ENCODE measurements at places on chromosomes 2 and 18. TPM values are rescaled to one million over a fixed set of nuclear protein-coding genes. Genes with fewer than 3 reads are reported as not detected.

GRCh38 chr18:76412818-76413565 lies 82.0 kb downstream of the ZNF516 start:
- no peaks in the 10 kb centered on the region for H3K4me1 ChIP-seq
- DNase-seq, result no peak
- no peak overlapping the region for H3K27ac ChIP-seq
- no peaks in the 10 kb centered on the region for H3K27me3 ChIP-seq
- no peak overlapping the region for H3K4me3 ChIP-seq
- no peaks in the 10 kb centered on the region for H3K36me3 ChIP-seq

GRCh38 chr2:54673501-54673998 lies 49.9 kb upstream of the EML6 start:
- no peak overlapping the region for H3K27ac ChIP-seq
- H3K36me3 ChIP-seq, result peaks cover 9% of the 10 kb centered on the region
- H3K4me3 ChIP-seq, result peak overlapping the region; percentile 39
- H3K4me1 ChIP-seq, result peaks cover 23% of the 10 kb centered on the region

DNA sequence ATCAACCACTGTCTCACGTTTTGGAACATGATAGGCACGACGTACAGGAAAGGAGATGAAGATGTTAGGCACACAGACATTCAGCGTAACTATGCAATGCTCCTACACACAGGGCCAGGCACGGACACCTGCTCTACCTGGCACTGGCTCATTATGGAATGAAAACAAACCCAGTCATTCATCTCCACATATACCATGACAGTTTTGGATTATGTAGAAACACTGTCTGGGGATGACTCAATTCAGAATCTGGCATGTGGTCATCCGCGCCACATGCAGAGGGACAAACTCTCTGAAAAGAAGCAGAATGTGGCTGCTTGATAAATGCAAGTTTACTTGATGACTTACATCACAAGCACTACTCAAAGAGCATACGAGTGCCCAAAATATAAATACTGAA lies 29.5 kb upstream of the NFU1 start:
- no peak overlapping the region for H3K27ac ChIP-seq
- no peaks in the 10 kb centered on the region for H3K27me3 ChIP-seq
- H3K4me1 ChIP-seq, result no peaks in the 10 kb centered on the region
- no peak overlapping the region for H3K4me3 ChIP-seq

DNA sequence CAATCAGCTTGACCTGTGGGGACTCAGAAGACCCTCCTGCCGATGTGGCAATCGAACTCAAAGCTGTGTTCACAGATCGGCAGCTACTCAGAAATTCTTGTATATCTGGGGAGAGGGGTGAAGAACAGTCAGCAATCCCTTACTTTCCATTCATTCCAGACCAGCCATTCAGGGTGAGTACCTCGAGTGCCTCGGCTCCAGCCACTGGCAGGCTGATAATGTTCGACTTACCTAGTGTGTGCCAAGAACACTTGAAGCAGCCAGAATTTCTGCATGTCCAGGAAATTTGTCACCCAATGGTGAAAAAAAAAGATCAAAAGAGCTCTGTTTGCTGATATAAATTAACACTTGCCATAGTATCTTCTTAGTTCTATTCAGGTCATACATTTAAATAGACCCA lies 2.3 kb downstream of the LGALSL start:
- DNase-seq, result no peak
- H3K4me3 ChIP-seq, result no peak overlapping the region
- peaks cover 5% of the 10 kb centered on the region for H3K4me1 ChIP-seq
- no peak overlapping the region for H3K27ac ChIP-seq
- no peaks in the 10 kb centered on the region for H3K27me3 ChIP-seq

DNA sequence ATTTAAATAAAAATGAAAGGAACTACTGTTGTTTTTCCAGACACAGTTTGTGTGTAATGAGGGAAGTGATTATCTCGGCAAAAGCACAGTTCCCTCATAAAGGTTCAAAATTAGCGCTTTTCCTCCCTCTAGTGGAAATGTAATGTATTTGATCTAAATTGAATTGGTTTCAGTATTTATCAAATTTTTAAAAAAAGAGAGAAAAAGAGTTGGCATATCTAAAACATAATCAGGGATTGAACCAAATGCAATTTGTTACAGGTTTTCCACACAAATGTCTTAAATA lies 37.5 kb downstream of the CMPK2 start:
- H3K4me3 ChIP-seq, result no peak overlapping the region
- no peak for DNase-seq
- H3K36me3 ChIP-seq, result no peaks in the 10 kb centered on the region
- H3K27ac ChIP-seq, result no peak overlapping the region

The NDC80 gene
- total RNA-seq, result 3.9 TPM

The NEU2 gene
- total RNA-seq, result not detected

The ACKR3 gene
- 7.1 TPM for total RNA-seq

The GPR155 gene
- total RNA-seq, result 17.6 TPM

The ITGB6 gene
- total RNA-seq, result not detected
